ENCODE measurements at places on chromosomes 6 and 20.

- no peak for DNase-seq
Measured at GRCh38 chr6:127790571-127790970, 110.3 kb downstream of the THEMIS start.

- no peak for DNase-seq
Measured at GRCh38 chr6:17905611-17906592, 81.5 kb downstream of the KIF13A start.

DNA sequence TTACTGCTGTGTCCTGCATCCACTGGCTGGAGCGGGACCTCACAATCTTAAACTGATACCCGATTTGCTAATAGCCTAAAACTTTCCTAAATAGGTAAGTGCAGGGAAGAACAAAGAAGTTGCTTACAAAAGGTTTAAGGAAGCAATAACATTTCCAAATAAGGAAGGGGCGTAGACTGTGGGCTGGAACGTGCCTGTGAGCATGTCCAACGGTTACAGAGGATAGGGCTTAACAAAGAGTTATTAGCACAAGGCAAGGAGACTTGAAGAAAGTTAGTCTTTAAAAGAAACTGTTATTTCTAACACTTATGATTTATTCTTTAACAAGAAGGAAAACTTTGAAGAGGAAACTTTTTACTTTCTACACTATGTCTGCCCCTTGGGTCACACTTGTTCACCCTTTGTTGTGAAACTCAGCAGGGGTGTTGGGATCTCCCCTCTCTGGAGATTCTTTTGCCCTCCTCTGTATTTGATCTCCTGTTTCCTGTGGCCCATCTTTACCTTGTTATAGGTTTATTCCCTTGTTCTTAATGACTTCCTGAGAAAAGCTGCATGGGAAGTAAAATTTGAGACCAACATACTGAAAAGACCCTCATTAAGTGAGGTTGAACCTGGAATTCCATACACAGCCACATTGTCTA lies 28.7 kb downstream of the KAT14 start:
- no peak for DNase-seq

GRCh38 chr6:90227213-90227612 lies 69.4 kb downstream of the BACH2 start:
- no peak for DNase-seq

DNA sequence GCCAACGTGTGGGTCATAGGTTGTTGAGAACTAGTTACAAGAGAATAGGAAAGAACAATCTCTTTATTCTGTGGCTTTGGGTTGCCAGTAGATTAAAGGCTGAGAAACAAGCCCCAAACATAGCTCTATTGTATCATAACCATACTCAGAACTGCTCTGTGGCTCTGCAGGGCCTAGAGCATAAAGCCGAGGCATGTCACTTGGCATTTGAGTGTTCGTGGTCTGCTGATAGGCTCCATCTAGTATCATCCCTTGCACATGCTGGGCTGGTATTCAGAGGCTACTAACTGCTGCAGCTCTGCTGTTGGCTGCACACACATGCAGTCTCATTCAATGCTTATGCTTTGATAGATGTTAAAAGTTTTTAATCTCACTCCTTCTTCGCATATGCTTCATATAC lies 157.9 kb downstream of the OGFRL1 start:
- DNase-seq = no peak

GRCh38 chr6:94956910-94957309 lies 620.4 kb upstream of the MANEA start:
- no peak for DNase-seq

GRCh38 chr20:18390201-18390600 lies 76.6 kb downstream of the DZANK1 start:
- DNase-seq = no peak

- DNase-seq = no peak
Measured at GRCh38 chr20:63330940-63331339, 30.2 kb downstream of the CHRNA4 start.

DNA sequence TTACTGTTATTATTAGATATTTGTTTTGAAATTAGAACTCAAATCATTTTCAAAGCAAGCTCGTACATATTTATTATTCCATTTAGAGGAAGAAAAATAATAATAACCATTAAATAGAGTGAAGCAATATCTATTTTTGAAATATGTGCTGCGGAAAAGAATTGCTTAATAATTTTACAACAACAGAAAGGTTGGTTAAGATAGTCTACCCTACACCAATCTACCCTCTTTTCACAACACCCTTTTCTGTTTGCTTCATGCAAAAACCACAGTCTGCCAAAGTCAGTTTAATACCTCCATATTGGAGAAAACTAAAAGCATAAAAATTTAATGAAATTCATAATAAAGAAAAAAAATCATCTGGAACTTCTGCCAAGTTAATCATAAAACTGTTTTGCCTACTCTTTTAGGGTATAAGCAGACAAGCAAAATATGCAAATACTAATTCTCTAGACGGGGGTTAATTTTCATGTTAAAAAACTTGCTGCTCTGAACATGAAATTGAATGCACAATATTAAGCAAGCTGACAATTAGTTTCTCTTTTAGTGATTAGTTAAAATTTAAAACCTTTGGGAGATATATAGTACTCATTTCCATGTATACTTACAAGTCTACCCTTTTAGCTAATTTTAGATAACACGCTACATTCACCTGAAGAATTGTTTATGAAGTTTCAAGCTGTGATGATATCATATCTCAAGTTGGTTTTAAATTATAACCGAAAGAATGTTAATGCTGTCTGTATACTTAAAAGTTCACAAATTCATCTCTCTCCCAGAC lies 100.2 kb downstream of the AHI1 start:
- no peak for DNase-seq

- no peak for DNase-seq
Measured at GRCh38 chr6:152859225-152859624, 108.6 kb downstream of the VIP start.

- DNase-seq = no peak
Measured at GRCh38 chr20:24587384-24588046, 118.1 kb downstream of the SYNDIG1 start.

- DNase-seq = no peak
Measured at GRCh38 chr20:63664143-63664851, 6.2 kb downstream of the RTEL1 start.

- no peak for DNase-seq
Measured at GRCh38 chr6:170035901-170036304, 255.0 kb downstream of the DLL1 start.

DNA sequence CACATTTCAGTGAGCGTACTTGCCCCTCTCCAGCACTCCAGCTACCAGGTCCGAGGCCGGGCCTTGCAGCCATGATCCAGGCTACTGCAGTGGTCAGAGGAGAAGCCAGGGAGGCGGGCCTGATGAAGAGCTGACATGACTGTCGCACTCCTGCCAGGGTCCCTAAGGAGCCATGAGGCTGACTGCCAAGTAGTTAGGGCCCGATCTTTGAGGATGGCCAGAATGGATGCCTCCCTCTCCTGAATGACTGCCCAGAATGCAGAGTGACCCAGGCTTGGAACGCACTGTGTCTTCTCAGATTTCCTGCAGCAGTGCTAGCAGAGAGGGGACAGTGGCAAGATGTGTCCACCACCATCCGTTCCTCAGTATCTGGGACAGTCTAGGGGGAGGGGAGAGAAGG lies 24.7 kb upstream of the LRFN2 start:
- DNase-seq = no peak

- DNase-seq = peak; percentile 53
Measured at GRCh38 chr6:34657307-34657978, 39.1 kb downstream of the ILRUN start.

DNA sequence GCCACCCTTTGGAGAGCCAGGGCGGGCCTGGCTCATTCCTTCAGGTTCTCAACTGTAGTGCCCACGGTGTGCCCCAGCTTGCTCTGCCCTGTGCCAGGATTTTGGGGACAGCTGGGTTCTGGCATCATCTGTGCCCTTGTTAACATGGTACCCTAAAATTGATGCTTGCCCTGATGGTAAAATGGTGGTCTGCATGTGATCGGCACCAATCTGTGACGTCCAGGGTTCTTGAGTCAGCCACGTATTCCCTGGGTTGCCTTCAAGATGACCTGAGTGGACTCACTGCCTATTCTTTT lies 31.2 kb upstream of the APCDD1L start:
- no peak for DNase-seq

DNA sequence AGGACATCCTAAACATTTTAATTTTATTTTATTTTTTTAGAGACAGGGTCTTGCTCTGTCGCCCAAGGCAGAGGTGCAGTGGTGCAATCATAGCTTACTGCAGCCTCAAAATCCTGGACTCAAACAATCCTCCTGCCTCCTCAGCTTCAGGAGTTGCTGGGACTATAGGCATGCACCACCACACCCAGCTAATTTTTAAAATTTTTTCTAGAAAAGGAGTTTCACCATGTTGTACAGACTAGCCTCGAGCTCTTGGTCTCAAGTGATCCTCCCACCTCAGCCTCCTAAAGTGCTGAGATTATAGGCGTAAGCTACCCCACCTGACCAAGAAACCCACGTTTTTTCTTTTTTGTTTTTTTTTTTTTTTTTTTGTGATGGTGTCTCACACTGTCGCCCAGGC lies 33.3 kb downstream of the BAK1 start:
- no peak for DNase-seq

- no peak for DNase-seq
Measured at GRCh38 chr6:64270083-64270482, 634.5 kb downstream of the PHF3 start.

GRCh38 chr6:117960877-117961276 lies 53.8 kb downstream of the SLC35F1 start:
- DNase-seq = no peak

- DNase-seq = no peak
Measured at GRCh38 chr20:4898282-4899244, 102.7 kb downstream of the SLC23A2 start.

- no peak for DNase-seq
Measured at GRCh38 chr20:47784599-47785310, 526 bp downstream of the SULF2 start.

- DNase-seq = no peak
Measured at GRCh38 chr6:163239572-163240340, 174.8 kb upstream of the QKI start.

- no peak for DNase-seq
Measured at GRCh38 chr6:35629876-35630378, 58.8 kb downstream of the FKBP5 start.

DNA sequence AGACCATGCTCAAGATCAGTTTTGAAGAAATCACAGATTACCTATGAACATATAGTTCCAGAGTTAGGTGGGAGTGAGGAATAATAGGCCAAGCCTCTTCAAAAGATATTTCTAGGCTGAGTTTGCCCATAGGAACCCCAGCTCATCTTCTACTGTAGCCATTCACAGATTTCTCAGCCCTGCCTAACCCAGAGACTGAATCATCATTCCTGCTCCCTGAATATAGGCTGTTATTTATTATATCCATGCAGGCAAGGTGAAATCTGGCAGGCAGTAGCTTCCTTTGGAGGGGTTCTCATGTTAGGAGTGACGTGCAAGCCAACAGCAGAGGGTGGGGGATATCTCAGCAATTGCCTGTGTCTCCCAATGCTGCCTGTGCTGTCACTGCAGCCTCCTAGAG lies 25.6 kb upstream of the ADGRF4 start:
- DNase-seq = no peak

- no peak for DNase-seq
Measured at GRCh38 chr6:24100024-24100769, 25.8 kb upstream of the NRSN1 start.

DNA sequence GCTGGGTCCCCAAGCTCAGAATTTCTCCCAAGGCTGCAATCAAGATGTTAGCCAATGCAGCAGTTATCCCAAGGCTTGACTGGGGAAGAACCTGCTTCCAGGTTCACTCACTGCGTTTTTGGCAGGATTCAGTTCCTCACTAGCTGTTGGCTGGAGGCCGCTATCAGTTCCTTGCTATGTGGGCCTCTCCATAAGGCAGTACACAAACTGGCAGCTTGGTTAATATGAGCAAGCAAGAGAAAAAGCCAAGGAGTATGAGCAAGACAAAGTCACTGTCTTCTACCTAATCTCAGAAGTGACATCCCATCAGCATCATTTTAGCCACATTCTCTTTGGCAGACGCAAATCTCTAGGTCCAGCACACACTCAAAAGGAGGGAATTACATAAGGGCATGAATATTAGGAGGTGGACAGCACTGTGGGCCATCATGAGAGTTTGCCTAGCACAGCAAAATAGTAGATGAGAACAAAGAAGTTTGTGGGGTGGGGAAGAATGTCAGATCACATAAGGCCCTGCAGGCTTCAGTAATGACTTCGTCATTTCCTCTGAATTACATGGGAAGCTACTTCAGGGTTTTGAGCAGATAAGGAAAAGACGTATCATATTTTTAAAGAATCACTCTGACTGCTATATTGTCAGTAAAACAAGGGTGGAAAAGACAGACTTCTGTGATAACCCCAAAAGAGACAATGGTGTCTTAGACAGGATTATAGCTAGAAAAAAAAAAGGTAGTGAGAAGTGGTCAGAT lies 25.5 kb downstream of the LMBRD1 start:
- DNase-seq = no peak

DNA sequence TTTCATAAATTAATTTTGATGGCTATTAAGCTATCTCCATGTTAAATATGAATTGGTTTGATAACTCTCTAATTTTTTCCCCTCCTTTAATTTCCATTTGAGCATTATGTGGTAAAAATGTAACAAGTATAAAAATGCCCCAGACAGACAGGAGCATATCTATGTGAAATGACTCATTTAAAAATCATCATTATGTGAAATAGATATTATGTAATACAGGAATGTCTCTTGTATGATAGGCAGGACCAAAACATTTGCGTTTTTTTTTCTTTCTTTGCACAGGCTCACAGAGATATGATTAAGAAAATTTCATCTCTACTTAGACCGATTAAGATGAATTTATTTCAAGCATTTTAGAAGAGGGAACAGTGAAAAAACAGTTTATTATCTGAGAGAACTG lies 95.8 kb downstream of the AKAP7 start:
- no peak for DNase-seq

GRCh38 chr6:53437557-53438202 lies 88.9 kb upstream of the ELOVL5 start:
- peak; percentile 64 for DNase-seq

DNA sequence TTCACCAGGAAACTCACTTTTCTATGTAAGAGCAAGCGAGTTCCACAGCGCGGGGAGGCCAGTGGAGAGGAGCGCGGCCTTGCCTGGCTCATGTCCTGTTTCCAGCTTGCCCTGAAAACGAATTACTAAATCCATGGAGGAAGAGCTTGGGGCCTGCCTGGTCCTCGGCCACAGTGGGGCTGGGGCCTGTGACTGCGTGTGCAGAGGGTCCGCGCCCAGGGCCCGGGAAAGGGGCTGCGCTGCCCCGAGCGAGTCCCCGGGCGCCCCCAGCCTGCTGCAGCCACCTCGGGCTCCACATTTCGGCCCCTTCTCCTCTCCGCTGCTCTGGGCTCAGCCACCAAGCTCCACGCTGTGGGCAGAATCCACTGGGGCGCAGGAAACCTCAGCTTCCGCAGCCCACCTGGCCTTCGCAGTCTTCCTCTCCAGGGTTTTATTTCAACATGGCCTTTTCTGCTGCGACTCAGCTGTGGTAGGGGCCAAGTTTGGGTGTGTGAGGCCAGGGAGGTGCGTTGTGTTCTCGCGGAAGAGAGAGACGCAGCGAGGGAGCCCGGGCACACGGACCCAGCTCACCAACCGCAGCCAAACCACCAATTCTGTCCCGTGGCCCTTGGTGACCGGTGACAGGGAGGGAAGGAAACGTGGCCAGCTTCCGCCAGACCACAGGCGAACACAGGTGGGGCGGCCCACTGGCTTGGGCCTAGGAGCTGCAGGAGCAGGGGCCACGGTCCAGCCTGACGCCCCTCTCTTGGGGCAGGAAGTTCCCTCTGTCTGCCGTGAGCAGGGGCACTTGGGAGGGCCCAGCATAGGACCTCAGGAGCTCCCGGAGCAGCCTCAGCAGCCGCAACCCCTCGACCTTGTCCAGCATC lies 211.4 kb downstream of the ERMARD start:
- no peak for DNase-seq

Data from OCI-LY7 (cell line).